ENCODE measurements at places on chromosomes 5 and 9. TPM values are rescaled to one million over a fixed set of nuclear protein-coding genes. Genes with fewer than 3 reads are reported as not detected.

ZNF454 gene
- total RNA-seq = 0.26 TPM

NTRK2 gene
- total RNA-seq = 20.1 TPM

ZNF658 gene
- total RNA-seq = 8.0 TPM

SCGB3A2 gene
- total RNA-seq = not detected

BTNL3 gene
- total RNA-seq = not detected

PSD2 gene
- 0.68 TPM for total RNA-seq

FAF2 gene
- 50.3 TPM for total RNA-seq

C5orf15 gene
- total RNA-seq = 38.4 TPM

C5orf58 gene
- total RNA-seq = not detected

IL9 gene
- total RNA-seq = not detected

EXOC3 gene
- total RNA-seq = 61.3 TPM

TSSK1B gene
- total RNA-seq = 0.16 TPM

DENND1A gene
- total RNA-seq = 17.8 TPM

F12 gene
- total RNA-seq = 2.3 TPM

SV2C gene
- total RNA-seq = 0.66 TPM

PAPPA gene
- total RNA-seq = 0.72 TPM

GLRX gene
- 10.4 TPM for total RNA-seq

STPG3 gene
- total RNA-seq = 0.26 TPM

UBAC1 gene
- total RNA-seq = 51.9 TPM

GAS1 gene
- 24.6 TPM for total RNA-seq

PCDHGA6 gene
- 0.52 TPM for total RNA-seq

DIRAS2 gene
- 0.77 TPM for total RNA-seq

PJA2 gene
- total RNA-seq = 51.2 TPM

C5orf22 gene
- 31.3 TPM for total RNA-seq

ARID3C gene
- total RNA-seq = not detected

EGR1 gene
- 21.5 TPM for total RNA-seq

LRSAM1 gene
- 21.5 TPM for total RNA-seq

SH3GL2 gene
- total RNA-seq = 1.1 TPM

SOHLH1 gene
- not detected for total RNA-seq

PCDHB2 gene
- 57.8 TPM for total RNA-seq

IQGAP2 gene
- total RNA-seq = 14.2 TPM

FBLL1 gene
- total RNA-seq = 5.9 TPM

TPM2 gene
- total RNA-seq = 168 TPM

PCA3 gene
- not detected for total RNA-seq

BRINP1 gene
- total RNA-seq = 0.86 TPM

NOXA1 gene
- total RNA-seq = 0.89 TPM

ROR2 gene
- 12.4 TPM for total RNA-seq

GFI1B gene
- total RNA-seq = not detected

RAD17 gene
- 30.1 TPM for total RNA-seq

LCN15 gene
- total RNA-seq = not detected

ZDHHC11B gene
- 3.0 TPM for total RNA-seq

OR1Q1 gene
- total RNA-seq = not detected

TMEM252 gene
- total RNA-seq = not detected

TAF11L2 gene
- not detected for total RNA-seq

SLC25A2 gene
- 0.72 TPM for total RNA-seq

LMX1B gene
- 6.9 TPM for total RNA-seq

TLR4 gene
- 1.3 TPM for total RNA-seq

Measured in neural crest cell (in vitro differentiated cells).